Neural progenitor cell (in vitro differentiated cells): ENCODE measurements at places on chromosomes 1 and 21. TPM values are rescaled to one million over a fixed set of nuclear protein-coding genes. Genes with fewer than 3 reads are reported as not detected.

The CRB1 gene
- total RNA-seq, result 2.3 and 2.6 TPM in 2 replicates

The SLC16A4 gene
- total RNA-seq, result 0.28 and 0.56 TPM in 2 replicates

The TP73 gene
- 0.31 TPM in 1 of 2 replicates, not detected in the other for total RNA-seq

The OLFML3 gene
- 13.4 and 19.3 TPM in 2 replicates for total RNA-seq

The ARMH1 gene
- total RNA-seq, result 3.6 and 11.4 TPM in 2 replicates

The PRAMEF25 gene
- total RNA-seq, result not detected in 2 replicates

The GMEB1 gene
- 12.1 and 16.1 TPM in 2 replicates for total RNA-seq

The OR2W3 gene
- not detected in 2 replicates for total RNA-seq

The KRTAP21-2 gene
- not detected in 2 replicates for total RNA-seq

The SLC44A5 gene
- 13.5 and 25.3 TPM in 2 replicates for total RNA-seq

The JAM2 gene
- 1.9 and 3.5 TPM in 2 replicates for total RNA-seq

The NHLH2 gene
- total RNA-seq, result 0.17 and 0.56 TPM in 2 replicates

The MANEAL gene
- total RNA-seq, result 0.24 and 0.40 TPM in 2 replicates

The S1PR1 gene
- total RNA-seq, result 7.4 and 8.7 TPM in 2 replicates

The JTB gene
- total RNA-seq, result 47.7 and 94.7 TPM in 2 replicates

The HRNR gene
- not detected in 2 replicates for total RNA-seq

The GFI1 gene
- 0.12 TPM in 1 of 2 replicates, not detected in the other for total RNA-seq

The NFASC gene
- total RNA-seq, result 2.5 and 3.7 TPM in 2 replicates

The PDC gene
- total RNA-seq, result not detected in 2 replicates

The FMO2 gene
- 0.47 TPM in 1 of 2 replicates, not detected in the other for total RNA-seq

The CLEC20A gene
- total RNA-seq, result not detected in 2 replicates

The PPIAL4G gene
- total RNA-seq, result 0.03 and 0.09 TPM in 2 replicates
